IPS DF 6.9 (cell line): ENCODE measurements at places on chromosomes 13 and 19.
A peak's percentile ranks its signal among the peaks of the same experiment; 100 is the strongest.

DNA sequence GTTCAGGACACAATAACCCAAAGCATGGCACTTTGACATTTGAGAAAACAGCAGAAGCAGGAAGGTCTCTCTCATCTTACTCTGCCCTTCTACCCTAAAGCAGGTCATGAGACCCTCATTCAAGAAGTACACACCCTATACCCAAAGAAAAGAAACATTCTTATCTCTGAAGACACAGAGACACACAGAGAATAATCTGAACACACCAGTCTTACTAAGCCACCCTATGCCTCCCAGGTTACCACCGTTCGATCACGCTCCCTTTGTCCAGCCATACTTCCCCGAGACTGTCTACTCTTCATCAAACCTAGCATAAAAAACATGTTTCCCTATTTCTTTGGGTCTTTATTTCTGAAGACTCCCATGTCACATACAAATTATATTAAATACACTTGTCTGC is 66.5 kb upstream of the ANKRD10 start:
- no peak for DNase-seq

DNA sequence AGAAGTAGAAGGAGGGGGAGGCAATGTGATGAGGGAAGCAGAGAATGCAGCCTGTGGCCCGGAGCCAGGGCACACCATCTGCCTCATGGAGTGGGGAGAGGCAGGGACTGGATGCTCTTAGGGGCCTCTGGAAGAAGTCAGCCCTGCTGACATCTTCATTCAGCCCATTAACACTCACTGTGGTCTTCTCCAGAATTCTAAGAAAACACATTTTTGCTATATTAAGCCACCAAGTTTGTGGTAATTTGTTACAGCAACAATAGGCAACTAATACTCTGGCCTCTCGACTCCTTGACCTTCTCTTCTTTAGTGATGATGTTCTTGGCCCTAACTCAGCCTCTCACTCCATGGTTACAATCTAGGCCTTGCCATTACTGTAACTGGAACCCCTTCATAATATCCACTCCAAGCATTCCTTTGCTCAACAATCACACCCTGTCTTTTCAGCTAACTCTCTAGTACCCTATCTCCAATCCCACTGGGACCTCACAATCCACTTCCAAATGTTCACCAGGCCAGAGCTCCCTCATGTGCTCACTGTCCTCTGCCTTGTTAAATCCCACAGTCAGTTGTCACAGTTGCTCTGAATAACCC is 98.5 kb downstream of the MIPEP start:
- no peak for DNase-seq

GRCh38 chr19:32691952-32692726 is 518 bp downstream of the NUDT19 start:
- no peak for DNase-seq

GRCh38 chr13:42333613-42334328 is 61.8 kb downstream of the AKAP11 start:
- peak; percentile 22 for DNase-seq

- no peak for DNase-seq
Measured at GRCh38 chr13:24678151-24678550, 2.1 kb upstream of the ATP12A start.

- no peak for DNase-seq
Measured at GRCh38 chr19:48090281-48090802, 20.3 kb downstream of the PLA2G4C start.

- DNase-seq, result no peak
Measured at GRCh38 chr13:75341028-75341427, 140.9 kb downstream of the TBC1D4 start.

DNA sequence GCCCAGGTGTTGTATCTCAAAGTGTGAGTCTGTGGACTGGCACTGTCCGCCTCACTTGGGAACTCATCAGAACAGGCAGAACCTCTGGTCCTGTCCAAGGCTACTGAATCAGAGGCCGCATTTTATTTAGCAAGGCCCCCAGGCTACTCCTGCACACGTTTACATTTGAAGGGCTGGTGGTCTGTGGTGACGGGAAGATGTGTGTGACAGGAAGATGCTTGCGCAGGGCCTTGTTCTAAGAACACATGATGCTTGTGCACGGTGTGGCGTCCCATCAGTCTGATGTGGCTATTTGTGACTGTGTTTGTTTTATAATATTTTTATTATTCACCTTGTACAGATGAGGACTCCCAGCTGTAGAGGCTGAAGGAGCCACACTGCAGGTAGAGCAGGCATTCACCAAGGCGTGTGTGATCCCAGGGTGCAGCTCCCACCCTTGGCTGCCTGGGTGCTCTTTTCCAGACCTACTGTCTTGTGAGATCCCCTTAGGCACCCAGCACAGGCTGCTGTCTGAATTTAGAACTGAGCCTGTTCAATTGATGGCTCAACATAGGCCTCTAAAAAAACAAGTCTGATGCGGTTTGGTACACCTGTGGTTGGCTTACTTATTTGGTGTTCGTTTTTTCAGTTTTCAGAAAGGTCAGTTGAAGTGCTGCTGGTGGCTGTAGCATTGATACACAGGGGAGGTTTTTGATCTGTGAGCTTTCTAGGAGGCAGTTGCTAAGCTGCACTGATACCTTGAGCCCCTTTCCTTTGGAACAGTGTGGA is 3.1 kb downstream of the SLC25A15 start:
- no peak for DNase-seq

GRCh38 chr13:102312841-102313240 is 89.0 kb downstream of the FGF14 start:
- no peak for DNase-seq

DNA sequence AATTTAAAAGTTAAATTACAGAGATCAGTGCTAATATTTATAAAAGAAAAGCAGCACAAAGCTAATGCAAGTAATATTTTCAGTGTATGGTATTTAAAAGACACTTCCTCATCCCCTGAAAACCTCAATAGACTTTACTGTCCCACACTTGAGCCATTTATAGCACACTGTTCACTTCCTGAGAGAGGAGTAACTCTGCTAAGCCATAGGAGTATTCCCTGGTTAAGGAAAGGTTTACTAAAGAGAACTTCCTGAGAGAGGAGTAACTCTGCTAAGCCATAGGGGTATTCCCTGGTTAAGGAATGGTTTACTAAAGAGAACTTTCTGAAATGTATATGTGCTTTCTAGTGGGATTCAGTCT is 159.4 kb downstream of the NHLRC3 start:
- no peak for DNase-seq

DNA sequence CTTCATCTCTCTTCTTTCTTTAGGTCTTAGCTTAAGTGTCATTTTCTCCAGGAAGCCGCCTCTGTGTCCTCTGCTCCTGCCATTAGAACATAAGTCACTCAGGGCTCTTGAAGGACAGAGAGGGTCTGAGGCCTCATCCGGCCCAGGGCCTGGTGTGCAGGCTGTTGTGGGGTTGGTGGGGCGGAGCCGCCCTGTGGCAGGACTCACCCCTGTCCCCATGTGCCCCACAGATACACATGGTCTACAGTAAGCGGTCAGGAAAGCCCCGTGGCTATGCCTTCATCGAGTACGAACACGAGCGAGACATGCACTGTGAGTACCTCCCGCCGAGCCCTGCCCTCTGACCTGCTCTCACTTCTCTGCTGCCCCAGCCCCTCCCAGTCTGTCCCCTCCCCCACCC is 13.0 kb upstream of the LIN7B start:
- no peak for DNase-seq

DNA sequence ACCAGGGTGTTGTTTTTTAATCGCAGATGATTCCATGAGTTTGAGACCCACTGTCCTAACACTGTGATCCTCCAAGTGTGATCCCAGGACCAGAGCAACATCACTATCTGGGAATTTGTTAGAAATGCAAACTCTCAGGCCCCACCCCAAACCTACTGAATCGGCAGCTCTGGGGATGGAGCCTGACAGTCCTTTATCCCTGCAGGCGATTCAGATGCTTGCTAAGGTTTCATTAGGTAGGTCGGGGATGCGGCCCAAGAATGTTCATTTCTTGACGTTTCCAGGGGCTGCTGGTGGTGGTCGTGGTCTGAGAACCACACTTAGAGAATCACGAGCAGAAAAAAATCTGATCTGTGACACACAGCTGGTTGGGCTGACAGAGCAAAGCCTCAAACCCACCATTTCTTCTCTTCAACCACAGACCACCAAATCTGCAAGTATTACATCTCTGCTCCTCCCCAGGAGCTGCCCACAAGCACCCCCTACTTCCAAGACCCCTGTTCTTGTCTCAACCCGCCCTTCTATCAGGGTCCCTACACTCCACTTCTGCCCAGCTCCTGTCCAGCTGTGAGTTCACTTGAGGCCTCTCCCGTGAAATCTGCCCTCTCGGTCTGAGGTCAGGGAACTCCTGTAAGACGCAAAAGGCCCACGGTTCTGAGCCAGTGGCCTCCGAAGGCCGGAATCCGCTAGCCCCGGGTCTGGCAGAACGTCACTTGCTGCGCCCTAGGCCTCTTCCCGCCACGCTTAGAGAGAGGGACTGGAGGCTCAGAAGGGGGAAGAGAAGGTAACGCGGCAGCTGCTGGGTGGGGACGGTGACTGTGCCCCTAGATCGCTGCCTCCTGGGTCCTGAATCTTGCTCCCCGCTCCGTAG is 1.1 kb upstream of the FARP1 start:
- DNase-seq, result no peak

GRCh38 chr13:34108410-34108809 is 290.5 kb downstream of the RFC3 start:
- no peak for DNase-seq

DNA sequence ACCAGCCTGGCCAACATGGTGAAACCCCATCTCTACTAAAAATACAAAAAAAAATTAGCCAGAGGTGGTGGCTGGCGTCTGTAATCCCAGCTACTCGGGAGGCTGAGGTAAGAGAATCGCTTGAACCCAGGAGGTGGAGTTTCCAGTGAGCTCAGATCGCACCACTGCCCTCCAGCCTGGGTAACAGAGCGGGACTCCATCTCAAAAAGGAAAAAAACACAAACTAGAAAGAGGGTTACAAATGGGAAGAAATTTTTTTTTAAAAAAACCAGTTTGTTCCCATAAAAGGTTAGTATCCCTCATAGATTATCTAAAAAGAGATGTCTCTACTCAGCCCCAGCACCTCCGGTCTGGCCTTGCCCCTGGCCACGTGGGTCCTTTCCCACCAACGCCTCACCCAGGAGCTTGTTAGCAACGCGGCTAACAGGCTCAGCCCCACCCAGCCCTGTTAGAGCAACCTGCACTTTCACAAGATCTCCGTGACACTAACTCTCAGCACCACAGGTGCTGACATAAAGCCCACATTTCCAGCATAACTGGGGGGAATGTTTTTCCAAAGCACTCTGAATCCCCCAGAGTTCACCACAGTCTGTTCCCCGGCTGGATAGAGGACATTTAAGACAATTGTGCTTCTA is 4.3 kb downstream of the DMKN start:
- no peak for DNase-seq

GRCh38 chr19:32202244-32202643 is 143.2 kb upstream of the ZNF507 start:
- no peak for DNase-seq

- no peak for DNase-seq
Measured at GRCh38 chr19:19028526-19028925, 4.8 kb downstream of the SUGP2 start.

DNA sequence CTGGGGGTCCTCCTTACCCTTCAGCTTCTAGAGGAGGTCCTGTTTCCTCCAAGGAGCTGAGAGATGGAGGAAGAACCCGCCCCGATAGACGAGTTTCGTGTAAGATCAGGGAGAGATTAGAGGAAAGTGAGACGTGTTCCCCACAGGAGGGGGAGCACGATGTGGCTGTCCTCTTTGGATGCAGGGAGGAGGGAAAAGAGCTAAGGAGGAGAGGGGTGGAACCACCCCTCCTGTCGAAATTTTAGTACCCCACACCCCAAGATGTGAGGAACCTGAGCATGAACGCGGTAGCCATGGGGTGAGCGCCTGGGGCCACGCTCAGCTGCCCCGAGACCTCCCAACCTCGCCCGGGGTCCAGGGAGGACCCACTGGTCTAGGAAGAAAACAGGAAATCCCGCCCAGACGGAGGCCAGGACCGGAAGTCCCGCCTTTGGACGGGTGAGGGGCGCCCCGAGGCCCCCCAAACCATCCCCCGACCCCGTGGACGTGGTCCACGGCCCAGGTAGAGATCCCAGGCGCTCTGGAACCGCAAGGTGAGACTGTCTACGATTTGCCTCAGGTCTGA is 1.2 kb downstream of the AKT1S1 start:
- no peak for DNase-seq

- DNase-seq, result no peak
Measured at GRCh38 chr19:2793126-2793525, 7.8 kb downstream of the THOP1 start.

GRCh38 chr19:27741236-27741635 is 1471.7 kb downstream of the UQCRFS1 start:
- no peak for DNase-seq

GRCh38 chr19:6021878-6022569 is 44.1 kb upstream of the RANBP3 start:
- peak; percentile 89 for DNase-seq

GRCh38 chr13:47233734-47234133 is 336.9 kb upstream of the HTR2A start:
- no peak for DNase-seq

GRCh38 chr13:48568370-48569103 is 35.7 kb upstream of the RCBTB2 start:
- no peak for DNase-seq

GRCh38 chr19:17333611-17334413 is 843 bp downstream of the ANO8 start:
- no peak for DNase-seq

GRCh38 chr19:5615756-5616327 is 6.7 kb downstream of the SAFB2 start:
- no peak for DNase-seq

- DNase-seq, result no peak
Measured at GRCh38 chr13:51764184-51765141, 39.5 kb downstream of the DHRS12 start.

- no peak for DNase-seq
Measured at GRCh38 chr13:57925250-57925649, 293.7 kb downstream of the PCDH17 start.

DNA sequence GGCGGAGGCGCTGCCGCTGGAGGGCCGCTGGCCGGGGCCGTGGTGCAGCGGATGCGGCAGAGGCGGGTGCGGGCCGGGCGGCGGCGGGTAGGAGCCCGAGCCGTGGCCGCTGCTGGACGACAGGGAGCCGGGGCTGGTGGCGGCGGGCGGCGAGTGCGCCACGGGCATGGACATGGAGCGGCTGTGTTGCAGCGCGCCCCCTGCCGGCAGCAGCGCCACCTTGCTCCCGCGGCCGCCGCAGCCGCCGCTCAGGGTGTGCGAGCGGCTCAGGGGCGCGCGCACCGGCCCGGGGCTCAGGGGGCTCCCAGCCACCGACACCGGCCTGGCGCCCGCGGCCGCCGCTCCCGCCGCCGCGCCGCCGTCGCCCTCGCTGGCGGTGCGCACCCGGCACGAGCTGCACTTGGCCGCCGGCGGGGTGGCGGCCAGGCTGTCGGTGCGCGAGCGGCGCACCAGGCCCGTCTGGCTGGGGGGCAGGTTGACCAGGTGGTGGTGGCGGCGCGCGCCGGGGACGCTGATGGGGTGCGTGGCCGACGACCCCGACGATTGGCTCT is 1.7 kb downstream of the IRS2 start:
- DNase-seq, result no peak

- no peak for DNase-seq
Measured at GRCh38 chr19:48606463-48607358, at the start of gene SPACA4. Gene SPACA4, plus strand, starts transcription at chr19:48606742. Its CDS starts 237 bp downstream, at chr19:48606979.

- peak; percentile 72 for DNase-seq
Measured at GRCh38 chr19:51703575-51704515, 10.7 kb downstream of the SPACA6 start.
